ENCODE measurements at places on chromosomes 2 and 18. TPM values are rescaled to one million over a fixed set of nuclear protein-coding genes. Genes with fewer than 3 reads are reported as not detected.

The LINC00305 gene
- polyA plus RNA-seq, result not detected

DNA sequence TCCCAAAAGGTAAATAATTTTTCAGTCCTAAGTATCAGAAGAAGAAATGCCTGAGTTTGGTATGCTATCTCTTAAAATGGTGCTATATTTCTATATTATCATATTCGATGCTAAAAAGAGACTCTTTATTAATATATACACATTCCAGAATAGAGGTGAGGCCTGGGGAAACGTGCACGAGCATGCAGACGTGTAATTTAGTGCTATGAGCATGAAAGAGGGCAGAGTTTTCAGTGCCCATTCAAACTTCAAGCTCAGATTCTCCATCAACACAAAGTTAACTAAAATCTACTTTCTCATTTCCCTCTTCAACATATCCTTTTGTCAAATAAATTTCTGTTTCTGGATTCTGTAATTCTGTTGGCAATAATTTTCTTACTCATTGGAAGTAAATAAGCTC, 5.7 kb upstream of the COBLL1 start:
- DNase-seq, result no peak

- DNase-seq, result no peak
These were observed 324.0 kb upstream of the SETBP1 start for GRCh38 chr18:44356566-44357157.

The ANKRD36 gene
- polyA plus RNA-seq, result 4.5 TPM

DNA sequence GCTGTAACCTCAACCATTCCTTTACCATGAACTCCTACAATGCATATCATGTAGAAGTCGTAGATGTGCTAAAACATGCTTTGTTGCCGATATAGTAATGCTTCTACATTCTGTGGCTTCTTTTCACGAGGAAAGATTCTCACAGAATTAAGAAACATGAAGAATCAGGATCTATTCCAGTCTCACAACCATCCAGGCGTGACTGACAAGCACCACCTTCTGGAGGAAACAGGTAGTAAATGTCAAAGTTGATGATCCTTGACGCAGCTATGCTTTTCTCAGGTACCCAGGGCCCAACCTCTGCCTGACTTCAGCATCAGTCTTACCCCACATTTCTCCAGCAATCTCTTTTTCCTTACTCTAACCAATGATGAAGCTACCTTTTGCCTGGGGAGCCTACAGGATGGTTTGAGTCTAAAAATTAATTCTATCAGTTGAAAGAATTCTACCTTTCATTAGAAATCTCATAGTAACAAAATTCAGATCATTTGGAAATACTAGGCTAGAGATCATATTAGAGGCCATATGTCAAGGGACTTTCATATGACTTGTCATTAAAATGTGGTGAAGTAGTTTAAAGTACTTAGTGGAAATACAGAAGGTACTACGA, 123.3 kb upstream of the RND3 start:
- DNase-seq, result no peak

GRCh38 chr2:106176446-106177099, 17.5 kb downstream of the UXS1 start:
- DNase-seq, result no peak

GRCh38 chr2:174233771-174234275, 14.5 kb downstream of the OLA1 start:
- DNase-seq, result no peak

- no peak for DNase-seq
These were observed 1490.2 kb upstream of the SLC39A10 start for GRCh38 chr2:194166818-194167217.

The IL1A gene
- 0.51 TPM for polyA plus RNA-seq

- DNase-seq, result no peak
These were observed 88.8 kb downstream of the CD8B2 start for GRCh38 chr2:106575955-106576354.

- DNase-seq, result no peak
These were observed 17.1 kb upstream of the HNMT start for GRCh38 chr2:137947032-137947727.

DNA sequence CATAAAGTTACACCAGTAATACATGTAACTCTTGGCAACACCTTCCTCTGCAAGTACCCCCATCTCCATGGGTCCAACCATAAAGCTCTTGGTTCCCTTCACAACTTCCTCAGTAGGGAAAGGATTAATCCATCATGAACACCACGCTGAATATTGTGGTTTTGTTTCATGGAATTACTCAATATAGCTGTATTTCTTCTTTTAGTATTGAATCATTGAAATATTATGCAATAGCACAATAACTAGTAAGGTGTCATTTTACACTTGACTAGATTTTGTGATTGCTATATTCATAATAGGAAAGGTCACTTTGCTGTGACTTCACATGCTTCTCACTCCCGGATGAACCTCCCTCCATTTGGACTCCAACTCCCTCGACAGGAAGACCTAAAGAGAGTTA, 29.7 kb upstream of the PID1 start:
- no peak for DNase-seq

DNA sequence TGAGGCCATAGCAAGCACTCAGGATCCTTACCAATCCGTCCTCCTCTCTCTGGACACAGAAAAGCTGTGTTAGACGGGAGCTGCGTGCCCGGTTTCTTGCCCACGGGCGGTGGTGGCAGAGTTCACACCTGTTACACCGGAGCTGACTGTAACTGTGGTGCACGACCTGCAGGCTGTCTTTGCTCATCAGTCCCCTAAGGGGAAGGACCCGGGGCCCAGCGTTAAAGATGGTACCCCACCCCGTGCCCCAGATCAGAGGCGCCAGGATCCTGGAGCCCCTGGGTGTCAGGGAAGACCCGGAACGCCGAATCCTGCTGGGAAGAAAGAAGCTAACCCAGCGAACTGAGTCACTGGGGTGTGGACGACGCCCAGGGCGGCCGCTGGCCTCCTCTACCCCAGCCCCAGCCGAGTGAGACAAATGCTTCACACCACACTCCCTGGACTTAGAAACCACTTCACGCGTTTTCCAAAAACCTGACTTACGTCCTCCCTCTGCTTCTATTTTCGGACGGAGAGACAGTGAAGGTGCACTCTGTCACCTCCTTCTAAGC, 293.6 kb upstream of the SALL3 start:
- no peak for DNase-seq

The GRB14 gene
- polyA plus RNA-seq, result not detected

The ADAM17 gene
- 14.0 TPM for polyA plus RNA-seq

The DES gene
- 19.8 TPM for polyA plus RNA-seq

All from AG04450 (cell line).